ENCODE measurements at places on chromosomes 3 and 15.

GRCh38 chr15:65962187-65962586, 92.9 kb downstream of the RAB11A start:
- no peak for DNase-seq

GRCh38 chr3:193951859-193952258, 184.1 kb upstream of the HES1 start:
- DNase-seq = no peak

- DNase-seq = no peak
Observed at GRCh38 chr3:1953536-1953935, 145.1 kb upstream of the CNTN4 start.

DNA sequence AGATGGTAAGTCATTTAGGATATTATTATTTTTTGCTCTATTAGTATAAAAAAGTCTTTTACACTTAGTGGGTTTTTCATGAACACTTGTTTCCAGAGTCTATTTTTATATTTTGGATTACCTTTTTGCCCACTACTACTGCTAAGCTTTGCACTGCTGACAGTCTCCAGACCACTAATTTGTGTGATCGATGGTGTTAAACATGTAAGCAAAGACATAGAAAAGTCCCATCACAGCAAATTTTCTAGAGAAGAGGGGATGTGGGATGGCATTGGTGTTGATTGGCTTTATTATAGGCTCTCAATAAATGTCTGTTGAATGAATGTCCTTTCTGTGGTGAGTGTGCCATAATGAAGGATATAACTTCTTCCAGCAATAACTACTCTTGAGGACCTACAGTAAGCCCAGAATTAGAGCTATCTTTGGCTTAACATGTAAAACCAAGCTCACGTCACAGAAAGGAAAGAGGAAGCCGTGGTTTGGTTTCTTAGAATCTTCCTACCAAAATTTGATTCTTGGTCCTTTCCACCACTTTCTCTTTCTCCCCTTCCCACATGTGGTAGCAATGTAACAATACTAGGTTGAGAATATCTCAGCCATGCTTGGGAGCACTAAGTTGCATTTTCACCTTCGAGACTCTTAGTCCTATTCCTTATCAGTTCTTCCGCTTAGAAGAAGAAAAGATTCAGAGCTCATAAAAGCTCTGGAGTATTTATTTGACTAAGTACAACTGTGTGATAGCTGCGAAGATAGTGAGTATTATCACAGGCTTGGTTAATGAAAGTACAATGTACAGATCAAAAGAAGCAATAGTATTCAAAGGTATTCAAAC, 90.6 kb upstream of the UMPS start:
- DNase-seq = no peak

GRCh38 chr3:188111002-188111584, 42.9 kb upstream of the LPP start:
- no peak for DNase-seq

DNA sequence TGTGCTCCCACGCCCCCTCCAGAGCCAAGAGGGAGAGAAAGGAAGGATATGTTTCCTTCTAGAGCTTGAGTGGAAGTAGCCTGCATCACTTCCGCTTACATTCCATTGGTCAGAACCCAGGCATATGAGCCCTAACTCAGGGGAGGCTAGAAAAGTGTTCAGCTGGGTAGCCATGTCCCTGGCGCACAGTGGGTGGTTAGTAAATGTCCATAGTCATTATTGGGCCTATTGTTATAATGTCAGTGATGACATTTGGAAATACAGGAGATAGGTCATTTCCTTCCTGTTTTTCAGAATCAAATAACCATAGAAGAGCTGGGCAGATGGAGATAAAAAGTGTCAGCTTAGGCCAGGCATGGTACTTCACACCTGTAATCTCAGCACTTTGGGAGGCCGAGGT, 27.3 kb downstream of the CD276 start:
- DNase-seq = no peak

DNA sequence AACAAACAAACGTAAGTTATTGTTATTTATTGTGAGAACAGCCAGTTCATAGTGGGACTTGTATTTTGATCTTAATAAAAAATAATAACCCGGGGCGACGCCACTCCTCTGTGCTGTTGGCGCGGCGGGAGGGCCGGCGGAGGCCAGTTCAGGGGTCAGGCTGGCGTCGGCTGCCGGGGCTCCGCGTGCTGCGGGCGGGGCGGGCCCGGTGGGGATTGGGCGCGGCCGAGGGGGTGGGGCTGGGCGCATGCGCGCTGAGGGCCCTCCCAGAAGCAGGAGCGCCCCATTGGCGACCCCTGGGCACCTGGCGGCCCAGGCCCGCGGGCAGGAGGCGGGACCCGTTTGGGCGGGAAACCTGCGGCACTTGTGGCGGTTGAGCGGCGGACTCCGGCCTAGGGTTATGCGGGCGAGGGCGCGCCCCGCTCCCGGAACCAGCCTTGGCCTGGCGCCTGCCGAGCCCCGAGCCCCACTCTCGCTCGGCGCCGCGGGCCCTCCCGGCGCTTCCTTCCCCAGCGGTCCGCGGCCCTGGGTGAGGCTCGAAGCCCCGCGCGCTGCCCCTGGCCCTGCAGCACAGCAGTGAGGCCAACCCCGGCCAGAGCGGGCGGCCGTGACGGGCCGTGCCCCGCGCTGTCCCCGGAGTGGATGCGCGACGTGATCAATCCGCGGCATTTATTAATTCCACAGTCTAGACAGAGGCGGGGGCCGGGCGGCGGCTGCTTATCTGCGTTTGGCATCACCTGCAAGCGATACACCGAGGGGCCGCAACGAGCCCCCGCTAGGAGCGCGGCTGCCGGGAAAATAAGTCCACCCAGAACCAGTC, 6.0 kb downstream of the ISL2 start:
- no peak for DNase-seq

DNA sequence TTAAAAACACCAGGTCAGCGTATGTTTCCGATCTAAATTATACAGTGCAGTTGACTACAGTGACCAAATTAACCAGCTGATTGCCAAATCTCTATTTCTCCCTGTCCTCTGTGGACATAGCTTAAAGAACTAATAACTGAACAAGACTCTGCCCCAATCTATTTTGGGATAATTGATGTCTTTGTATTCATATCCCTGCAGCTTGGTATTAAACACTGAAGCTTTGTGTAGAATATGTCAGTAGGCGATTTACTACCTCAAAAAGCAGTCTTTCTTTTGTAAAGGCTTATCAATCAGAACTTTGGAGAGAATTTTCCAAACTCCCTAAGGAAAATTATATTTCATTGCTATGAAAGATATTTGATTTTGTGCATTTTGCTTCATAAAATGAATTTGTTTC, 258.2 kb downstream of the SOX2 start:
- DNase-seq = no peak

- DNase-seq = no peak
Observed at GRCh38 chr3:173584838-173585831, 187.6 kb downstream of the NLGN1 start.

- DNase-seq = no peak
Observed at GRCh38 chr3:147614210-147614609, 205.0 kb downstream of the ZIC1 start.

DNA sequence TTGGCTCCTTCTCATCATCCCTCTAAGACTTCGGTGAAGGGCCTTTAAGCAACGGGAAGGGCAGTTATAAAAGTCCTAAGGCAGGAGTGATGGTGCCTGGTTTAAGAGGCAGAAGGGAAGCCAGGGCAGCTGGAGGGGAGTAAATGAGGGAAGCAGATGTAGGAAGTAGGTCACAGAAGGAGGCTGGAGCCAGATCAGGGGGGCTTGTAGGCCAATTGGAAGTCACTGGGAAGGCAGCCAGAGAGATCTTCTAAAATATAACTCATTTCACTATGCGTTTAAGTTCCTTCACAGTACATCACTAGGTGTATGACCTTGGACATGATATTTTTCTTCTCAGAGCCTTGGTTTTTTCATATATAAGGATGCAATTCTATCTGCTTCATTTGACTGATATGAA, 94.7 kb downstream of the MYH15 start:
- DNase-seq = no peak

- no peak for DNase-seq
Observed at GRCh38 chr3:188126276-188126675, 27.7 kb upstream of the LPP start.

- DNase-seq = no peak
Observed at GRCh38 chr3:88000853-88001252, 58.0 kb downstream of the CGGBP1 start.

DNA sequence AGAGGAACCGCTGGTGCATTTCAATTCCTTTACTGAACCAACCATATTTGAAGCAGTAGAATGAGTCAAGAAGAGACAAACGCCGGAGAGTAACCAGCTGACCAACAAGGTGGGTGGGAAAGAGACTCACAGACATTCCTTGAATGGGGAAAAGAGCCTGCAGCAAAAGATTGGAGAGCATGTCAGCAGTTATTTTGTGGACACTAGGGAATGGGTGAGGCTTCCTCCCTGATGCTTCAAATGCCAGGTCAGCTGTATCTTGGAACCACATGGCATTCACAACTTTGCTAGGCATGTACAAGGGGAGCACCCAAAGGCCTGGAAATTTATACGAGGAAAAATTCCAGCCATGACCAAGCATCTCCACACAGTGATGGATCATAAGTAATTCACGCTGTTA, 29.9 kb upstream of the ZKSCAN7 start:
- no peak for DNase-seq

DNA sequence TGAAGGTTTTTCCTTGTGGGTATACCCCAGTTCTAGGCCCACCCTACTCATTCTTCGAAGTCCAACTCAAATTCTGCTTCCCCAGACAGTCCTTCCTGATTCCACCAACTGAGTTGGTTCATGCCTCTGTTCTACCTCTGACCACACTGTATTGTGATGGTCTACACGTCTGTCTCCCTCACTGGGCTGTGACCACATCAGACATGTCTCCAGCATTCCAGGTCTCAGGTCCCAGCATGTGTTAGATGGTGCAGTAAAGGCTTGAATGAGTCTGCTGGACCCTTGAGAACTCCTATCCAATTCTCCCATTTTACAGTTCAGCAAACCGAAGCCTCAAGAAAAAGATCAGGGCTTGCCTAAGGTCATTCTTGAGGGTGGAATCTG, 2.8 kb upstream of the ATP2B2 start:
- no peak for DNase-seq

All from activated CD4-positive, CD25-positive, alpha-beta regulatory T cell (primary cell).